LHCN-M2 (cell line): ENCODE measurements at places on chromosomes 12 and 14.
A peak's percentile ranks its signal among the peaks of the same experiment; 100 is the strongest.

DNA sequence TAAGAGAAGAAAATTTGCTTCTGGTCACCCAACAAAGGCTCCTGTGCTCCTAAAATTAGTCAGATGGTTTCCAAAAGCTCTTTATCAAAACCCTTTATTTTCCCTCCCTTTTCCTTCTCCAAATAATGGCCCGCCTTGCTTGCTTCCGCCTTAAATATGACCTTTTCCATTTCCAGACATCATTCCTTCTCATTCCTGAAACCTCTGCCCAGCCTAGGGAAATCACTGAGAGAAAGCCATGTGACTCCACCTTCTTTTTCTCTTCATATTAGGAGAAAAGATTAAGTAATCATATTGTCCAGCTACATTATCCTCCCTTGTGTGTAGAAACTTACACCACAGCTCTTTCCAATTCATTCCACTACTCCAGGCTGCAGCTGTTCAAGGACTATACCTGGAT, 75.7 kb upstream of the GPHB5 start:
- DNase-seq, result no peak

- no peak for DNase-seq
These were observed 203.4 kb upstream of the PELI2 start for GRCh38 chr14:55914771-55915170.

DNA sequence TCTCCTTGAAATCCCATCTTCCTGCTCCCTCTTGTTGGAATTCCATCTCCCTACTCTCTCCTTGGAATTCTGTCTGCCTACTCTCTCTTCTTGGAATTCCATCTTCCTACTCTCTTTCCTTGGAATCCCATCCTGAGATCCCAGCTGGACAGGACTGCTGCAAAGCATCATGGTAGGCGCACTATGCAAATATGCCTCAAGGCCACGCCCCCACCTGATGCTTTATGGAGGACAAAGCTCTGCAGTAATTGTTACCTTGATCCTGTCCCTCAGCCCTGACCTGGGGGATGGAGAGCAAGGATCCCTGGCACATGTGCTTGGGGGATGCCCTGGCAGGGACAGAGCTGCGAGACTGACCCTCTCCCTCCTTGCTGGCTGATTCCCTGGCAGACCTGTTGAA, 185.6 kb downstream of the TBX5 start:
- no peak for DNase-seq

DNA sequence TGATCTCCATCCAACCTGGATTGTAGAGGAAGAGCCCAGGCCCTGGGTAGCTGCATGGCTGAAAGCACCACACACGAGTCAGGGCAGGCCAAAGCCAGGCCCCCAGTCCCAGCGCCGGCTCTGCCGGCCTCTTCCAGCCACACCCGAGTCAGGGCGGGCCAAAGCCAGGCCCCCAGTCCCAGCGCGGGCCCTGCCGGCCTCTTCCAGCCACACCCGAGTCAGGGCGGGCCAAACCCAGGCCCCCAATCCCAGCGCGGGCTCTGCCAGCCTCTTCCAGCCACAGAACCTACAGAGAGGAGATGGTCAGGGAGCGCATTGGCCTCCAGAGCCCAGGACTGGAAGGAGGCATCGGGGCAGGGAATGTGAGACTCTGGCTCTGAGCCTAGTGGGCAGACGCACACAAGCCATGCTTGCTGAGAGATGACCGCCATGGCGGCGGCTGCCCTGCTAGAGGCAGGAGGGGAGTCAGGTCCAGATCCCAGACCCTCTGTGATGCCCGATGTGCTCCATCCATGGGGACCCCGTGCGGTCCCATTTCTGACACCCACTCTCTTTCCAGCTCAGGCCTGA, 30.2 kb downstream of the BEGAIN start:
- no peak for DNase-seq

- no peak for DNase-seq
These were observed 74.8 kb downstream of the TTC9 start for GRCh38 chr14:70716483-70716882.

GRCh38 chr12:96177013-96177412, 17.2 kb upstream of the ELK3 start:
- peak; percentile 88 for DNase-seq

GRCh38 chr12:131133015-131133905, 179.6 kb downstream of the ADGRD1 start:
- DNase-seq, result no peak

DNA sequence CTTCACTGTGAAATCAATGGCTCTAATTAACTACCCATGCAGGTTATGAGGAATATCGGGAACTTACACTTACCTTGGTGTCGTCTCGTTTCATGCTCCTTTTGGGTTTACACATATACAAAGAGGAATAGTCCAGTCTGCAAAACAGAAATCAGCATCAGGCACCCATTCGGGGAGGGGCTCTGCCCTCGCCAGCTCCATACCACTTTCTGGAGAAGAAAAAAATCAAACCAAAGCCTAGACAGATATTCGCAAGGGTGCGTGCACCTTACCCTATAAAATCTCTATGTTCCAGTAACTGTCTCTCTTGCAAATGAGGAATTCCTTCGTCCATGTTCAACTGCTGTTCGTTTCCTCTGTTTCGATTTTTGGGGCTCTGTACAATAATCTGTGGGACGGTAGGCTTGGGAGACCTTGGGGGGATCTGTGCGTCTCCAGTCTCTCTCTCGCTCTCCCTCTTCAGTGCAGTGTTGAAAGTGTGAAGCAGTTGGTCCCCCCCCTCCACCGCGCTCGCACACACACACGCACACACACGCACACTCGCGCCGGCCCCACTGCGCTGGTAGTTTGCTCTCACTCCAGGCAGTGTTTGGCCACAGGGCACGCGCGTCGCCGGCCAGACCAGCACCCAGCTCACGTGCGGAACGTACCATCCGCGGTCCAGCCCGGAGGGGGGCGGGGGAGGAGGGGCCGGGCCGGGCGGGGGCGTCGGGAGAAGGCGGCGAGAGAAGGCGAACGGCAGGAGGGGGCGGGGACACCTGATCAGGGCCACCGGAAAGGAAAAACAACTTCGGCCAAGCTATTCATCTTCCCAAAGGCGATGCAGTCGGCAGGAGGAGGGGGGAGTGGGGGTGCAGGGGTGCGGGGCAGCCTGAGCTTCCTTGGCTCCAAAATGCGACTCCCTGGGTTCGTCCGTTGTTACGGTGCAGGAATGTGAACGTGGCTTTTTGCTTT, at the start of gene BHLHE41:
TSS of gene BHLHE41 (minus strand) at position 592 of the 954 bp plus-strand sequence. CDS start at position 334, 258 bp downstream.
- peak; percentile 56 for DNase-seq

GRCh38 chr12:89092297-89092696, 260.0 kb downstream of the DUSP6 start:
- DNase-seq, result no peak

DNA sequence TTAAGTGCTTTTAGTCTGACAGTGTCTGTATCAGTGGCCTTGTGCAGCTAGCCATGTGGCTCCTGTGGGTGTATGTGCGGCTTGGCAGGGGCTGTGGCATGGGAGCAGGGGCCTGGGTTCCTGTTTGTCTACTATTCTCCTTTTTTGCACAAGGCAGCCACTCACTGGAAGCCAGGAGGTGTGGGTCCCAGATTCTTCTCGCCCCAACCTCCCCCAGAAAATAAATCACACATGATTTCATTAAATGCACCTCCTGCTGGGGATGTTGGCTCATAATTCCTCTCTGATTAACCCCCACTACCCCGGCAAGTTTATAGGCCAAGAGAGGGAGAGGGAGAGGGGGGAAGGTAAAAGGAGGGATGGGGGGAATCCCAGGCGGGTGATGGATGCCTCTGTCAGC, 17.6 kb downstream of the CALCOCO1 start:
- DNase-seq, result no peak

GRCh38 chr14:63923422-63923752, 70.6 kb downstream of the SYNE2 start:
- no peak for DNase-seq
